ENCODE measurements at places on chromosomes 5 and 9.
A peak's percentile ranks its signal among the peaks of the same experiment; 100 is the strongest.

DNA sequence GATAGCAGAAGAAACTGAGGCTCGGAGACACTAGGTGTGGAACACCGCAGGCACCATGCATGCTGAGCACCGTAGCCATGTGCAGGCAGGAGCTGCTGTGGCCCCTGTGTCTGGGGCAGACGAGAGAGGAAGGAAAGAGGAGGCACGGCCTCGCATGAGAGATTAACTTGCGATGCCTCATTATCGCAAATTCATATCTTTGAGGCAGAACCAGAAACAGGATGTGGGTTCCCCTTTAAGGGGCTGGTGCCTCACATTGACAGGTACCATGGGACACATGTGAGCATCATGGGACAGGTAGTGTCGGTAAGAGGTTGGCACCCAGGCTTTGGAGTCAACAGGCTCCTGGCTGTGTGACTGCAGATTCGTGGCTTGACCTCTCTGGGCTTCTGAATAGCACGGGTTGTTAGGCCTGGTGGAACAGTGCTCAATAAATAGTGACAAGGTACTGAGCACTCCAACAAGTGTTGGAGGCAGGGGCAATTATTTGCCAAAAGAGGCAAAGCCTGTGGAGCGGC, 40.8 kb downstream of the NAIF1 start:
- DNase-seq: no peak

DNA sequence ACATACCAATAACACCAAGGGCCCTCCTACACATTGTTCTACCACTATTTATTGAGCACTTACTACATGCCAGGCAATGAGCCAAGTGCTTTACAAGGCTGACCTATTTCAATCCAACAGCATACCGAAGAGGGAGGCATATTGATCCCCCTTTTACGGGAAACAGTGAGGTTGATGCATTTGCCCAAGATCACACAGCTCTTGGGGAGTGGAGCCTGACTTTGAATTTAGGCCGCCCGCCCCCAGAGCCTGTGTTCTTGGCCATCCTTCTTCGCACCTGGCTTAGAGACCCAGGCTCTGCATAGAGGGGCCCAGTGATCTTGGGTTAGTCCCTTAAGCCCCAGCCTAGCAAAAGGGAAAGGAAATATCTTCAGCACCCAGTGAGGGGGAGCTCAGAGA, 158.1 kb upstream of the IER5L start:
- DNase-seq: no peak

DNA sequence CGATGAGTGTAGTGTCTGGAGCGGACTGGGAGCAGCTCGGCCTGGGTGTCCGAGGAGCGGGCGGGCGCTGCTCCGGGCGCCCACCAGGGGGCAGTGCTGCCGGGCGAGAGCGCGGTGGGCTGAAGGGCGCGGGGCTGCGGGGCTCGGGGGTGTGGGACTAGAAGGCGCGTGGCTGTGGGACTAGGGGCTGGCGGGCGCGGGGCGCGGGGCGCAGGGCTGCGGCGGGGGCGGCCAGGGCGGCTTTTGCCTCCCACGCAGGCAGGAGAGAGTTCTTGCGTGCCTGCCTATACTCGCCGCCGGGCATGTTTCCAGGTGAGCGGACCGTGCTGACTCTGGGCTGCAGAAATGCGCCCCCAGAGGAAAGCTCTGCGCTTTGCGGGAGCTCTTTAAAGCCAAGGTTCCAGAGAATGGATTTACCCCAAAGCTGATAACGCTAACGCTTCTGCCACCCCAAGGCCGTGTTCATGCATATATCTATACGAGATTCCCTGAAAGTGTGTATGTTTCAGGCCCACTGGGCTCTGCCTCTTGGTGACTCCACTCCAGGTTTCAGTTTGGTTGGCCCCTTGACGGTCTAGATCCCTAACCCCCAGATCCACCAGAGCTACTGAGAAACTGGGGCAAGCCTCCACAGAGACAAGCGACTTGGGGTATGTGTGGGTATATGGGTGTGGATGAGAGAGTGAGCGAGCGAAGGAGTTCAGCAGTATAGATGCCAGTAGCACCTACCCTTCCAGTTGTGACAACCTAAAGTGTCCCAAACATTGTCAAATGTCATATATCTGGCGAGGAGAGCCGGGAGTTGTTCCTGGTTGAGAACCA, 56.2 kb downstream of the ACER2 start:
- DNase-seq: peak; percentile 63

DNA sequence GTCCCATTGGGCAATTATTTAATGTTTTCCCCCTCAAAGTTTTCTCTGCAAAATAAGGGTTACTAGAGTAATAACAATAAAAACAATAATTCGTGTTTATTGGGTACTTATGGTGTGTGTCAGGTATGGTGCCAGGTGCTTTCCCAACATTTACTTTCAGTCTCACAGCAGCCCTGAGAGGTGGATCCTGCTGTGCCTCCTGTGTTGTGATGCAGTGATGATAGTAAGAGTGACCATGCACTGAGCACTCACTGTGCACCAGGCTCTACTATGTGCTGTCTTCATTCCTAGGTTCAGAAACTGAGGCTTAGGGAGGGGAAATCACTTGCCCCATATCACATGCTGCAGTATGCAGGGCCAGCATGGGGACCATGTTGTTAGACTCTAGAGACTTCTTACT, 15.5 kb downstream of the OTULINL start:
- DNase-seq: no peak

DNA sequence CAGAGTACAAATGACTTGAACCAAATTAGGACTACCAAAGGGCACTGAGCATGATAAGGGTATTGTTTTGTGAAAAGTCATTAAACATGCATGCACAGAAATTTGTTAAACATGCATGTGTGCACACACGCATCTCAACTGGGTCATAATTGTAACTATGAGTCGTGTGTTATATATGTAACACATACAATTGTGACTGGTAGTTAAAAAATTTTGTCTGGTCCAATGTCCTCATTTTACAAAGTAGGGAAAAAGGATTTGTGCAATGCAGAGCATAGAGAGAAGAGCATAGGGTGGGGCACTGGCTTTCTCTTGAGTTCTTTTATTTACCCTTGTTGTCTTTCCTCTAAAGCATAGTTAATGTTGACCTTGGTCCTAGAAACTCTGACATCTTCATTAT, 19.3 kb upstream of the IGFBPL1 start:
- no peak for DNase-seq

DNA sequence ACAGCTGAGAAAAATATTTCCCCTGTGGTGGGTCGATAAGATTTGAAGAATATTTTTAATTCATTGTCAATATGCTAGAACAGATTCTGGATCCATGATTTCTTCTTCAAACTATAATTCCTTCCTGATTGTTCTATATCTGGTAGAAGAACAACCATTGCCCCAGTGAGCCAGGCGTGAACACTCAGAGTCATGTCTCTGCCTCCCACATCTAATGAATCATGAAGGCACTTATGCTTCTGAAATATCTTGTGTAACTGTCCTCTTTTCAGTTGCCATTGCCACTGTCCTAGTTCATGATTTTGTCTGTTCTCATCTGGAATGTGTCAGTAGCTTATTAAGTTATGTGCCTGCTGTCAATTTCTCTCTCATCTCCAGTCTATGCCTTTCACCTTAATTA, 40.0 kb downstream of the GABRG2 start:
- no peak for DNase-seq

DNA sequence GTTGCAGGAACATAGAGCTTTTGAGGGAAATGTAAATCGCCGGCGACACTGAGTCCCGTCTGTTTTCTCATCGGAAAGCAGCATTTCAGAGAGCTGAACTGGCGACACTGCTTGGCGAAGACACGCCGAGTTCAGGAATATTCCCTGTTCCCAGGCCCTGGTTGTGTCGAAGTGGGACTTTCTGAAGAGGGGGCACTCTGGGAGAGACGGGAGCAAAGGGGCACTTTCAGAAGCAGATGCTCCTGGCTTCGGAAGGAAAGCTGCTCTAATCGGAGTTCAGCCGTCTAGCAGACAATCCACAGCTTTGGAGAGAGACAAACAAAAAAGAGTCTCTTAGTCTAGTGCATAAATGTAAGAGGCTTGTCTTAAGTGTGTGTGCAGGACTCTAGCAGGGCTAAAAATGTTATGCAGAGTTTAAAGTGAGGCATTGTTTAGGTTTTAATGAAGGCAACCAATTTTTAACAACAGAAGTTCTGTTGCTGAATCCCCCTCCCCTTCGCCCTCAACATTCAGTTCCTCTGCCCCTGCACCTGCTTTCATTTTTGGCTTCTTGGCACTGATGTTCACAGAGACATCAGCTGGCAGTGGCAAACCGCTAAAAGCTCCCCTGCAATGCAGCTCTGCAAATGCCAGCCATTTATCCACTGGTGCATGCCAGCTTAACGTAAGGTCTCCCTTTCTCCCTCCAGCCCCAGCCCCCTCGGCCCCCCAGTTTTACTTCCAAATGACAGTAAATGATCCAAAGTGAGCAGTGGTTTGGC, 289.5 kb upstream of the MPDZ start:
- peak; percentile 17 for DNase-seq

DNA sequence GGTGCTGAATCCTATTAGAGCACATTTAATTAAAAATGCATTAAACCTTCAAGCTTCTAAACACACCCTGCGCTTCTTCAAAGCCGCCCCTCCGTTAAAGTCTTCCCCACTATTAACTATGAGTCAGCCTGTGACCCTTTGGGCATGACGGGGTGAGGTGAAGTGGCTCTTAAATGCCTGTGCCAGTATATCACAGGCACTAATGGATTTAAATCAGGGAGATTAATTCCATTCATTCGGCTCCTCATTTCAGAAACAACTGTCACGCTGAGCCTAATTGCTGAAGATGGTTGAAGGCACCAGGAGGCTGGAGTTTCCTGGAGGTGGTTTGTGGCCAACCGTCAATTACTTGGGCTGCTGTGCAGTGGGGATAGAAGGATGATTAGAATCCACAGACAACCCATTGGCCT, 192.6 kb upstream of the MSX2 start:
- DNase-seq: no peak

GRCh38 chr9:28073270-28073669, 500.0 kb upstream of the C9orf72 start:
- DNase-seq: no peak

GRCh38 chr5:90996089-90996488, 387.0 kb downstream of the ARRDC3 start:
- no peak for DNase-seq

GRCh38 chr5:168721002-168721753, 142.0 kb upstream of the PANK3 start:
- DNase-seq: no peak

- DNase-seq: peak; percentile 49
These were observed 3.2 kb downstream of the PAPPA start for GRCh38 chr9:116156621-116157314.

GRCh38 chr5:53782620-53783019, 222.2 kb downstream of the NDUFS4 start:
- peak; percentile 0 for DNase-seq

DNA sequence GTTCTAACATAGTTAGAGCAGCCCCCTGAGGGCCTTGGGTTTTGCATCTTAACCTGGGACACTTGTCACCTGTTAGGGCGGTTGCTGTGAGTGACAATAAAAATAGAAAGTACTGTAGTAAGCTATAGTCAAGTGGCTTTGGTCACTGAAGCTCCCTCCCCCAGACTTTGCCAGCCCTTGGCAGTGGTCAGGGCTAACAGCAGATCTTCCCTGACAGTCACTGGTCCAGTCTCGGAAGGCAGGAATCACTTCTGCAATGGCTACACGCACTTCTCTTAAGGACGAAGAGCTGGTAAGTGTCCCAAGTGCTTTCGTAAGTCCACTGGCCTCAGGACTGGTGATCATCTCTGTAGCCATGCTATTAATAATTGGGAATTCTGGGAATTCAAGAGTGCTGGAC, 115.0 kb upstream of the RUSC2 start:
- DNase-seq: no peak

- no peak for DNase-seq
These were observed 8.7 kb downstream of the PDLIM4 start for GRCh38 chr5:132266031-132266835.

GRCh38 chr9:130209422-130209821, 37.2 kb downstream of the NCS1 start:
- DNase-seq: no peak

- DNase-seq: peak; percentile 63
These were observed 25.3 kb downstream of the STXBP1 start for GRCh38 chr9:127637322-127637847.

GRCh38 chr5:123964884-123965283, 452.9 kb downstream of the CSNK1G3 start:
- no peak for DNase-seq

- DNase-seq: peak; percentile 51
These were observed at the start of gene DENND1A for GRCh38 chr9:123929870-123930831. Gene DENND1A, minus strand, starts transcription at chr9:123930126. Its CDS starts 221 bp downstream, at chr9:123929905.

- no peak for DNase-seq
These were observed 77.5 kb downstream of the GNAQ start for GRCh38 chr9:77954013-77954665.

DNA sequence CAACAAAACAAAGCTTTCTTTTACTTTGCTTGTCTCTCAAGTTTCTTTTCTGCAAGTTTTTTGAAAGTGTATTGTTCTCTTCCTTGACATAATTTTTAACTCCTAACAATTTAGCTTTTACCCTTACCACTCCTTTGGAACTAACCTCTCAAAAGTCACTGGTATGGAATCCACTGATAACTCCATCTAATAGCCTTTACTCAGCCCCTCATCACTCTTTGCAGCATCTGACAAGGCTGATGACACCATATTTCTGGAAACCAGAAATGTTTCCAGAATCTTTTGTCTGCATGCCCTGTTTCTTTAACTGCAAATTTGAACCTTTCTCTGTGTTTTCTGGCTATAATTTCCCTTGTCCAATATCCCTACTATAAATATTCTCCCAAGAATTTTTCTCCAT, 46.5 kb downstream of the ZNF474 start:
- no peak for DNase-seq

GRCh38 chr9:132041798-132042197, 37.9 kb downstream of the MED27 start:
- DNase-seq: no peak

DNA sequence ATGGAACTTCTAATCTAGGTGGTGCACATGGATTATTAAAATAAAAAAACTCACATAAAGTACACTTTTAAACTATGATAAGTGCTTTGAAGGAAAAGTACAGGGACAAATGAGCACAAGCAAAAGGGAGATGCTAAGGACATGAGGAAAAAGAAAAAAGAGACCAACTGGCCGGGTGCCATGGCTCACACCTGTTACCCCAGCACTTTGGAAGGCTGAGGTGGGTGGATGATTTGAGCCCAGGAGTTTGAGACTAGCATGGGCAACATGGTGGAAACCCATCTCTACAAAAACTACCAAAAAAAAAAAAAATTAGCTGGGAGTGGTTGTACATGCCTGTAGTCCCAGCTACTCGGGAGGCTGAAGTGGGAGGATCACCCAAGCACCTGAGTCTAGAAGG, 67.1 kb downstream of the SH3TC2 start:
- DNase-seq: no peak

Measured in NCI-H2107 (cell line).